KBM-7 (cell line): ENCODE measurements at places on chromosomes 16 and 17.

GRCh38 chr16:71421911-71422310, 19.9 kb downstream of the TLE7 start:
- DNase-seq, result peak; percentile 30

DNA sequence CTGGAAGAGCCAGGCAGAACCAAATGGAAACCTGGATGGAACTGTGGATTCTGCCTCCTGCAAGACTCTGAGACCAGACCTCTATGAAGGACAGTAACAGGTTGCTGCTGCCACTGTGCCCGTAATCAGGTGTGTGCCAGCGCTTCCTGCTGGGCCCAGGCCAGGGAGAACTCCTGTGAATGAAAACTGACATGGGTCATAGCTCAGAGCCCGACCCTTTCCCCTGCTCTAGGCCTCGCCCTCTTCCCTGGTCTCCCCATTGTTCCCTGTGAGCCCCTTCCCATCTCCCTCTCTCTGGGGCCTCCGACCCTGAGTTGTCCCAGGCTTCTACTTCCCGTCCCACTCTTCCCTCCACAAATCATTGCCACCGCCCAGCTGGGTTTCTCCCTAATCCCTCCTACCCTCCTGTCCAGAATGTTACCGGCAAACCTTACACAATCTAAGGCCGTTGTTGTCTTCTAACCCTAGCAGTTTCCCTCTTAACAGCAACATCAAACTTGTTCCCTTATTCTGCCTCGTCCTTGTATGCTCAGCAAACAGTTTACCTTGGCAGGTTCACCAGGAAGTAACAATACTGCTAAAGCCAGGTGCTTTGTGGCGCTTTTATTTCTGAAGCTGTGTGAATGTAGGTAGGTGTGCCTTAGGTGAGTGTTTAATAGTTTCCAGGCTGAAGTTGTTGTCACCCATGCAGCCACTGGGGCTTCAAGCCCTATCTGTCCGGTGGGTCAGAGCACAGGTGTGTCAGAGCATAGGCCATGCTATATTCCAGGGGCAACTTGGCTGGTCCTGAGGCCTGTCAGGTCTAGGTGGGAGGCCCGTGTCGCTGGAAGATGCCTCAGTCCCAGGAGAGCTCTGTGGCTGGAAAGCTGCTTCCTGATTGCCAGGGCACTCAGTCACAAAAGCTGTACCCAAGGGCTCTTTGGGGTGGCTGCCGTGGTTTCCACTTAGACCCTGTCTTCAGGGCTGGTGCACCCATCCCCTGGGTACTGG, 32.0 kb downstream of the SMPD3 start:
- no peak for DNase-seq

- DNase-seq, result no peak
These were observed 18.1 kb downstream of the USP36 start for GRCh38 chr17:78822552-78822951.

GRCh38 chr16:86484240-86484639, 26.1 kb upstream of the FOXF1 start:
- DNase-seq, result no peak

DNA sequence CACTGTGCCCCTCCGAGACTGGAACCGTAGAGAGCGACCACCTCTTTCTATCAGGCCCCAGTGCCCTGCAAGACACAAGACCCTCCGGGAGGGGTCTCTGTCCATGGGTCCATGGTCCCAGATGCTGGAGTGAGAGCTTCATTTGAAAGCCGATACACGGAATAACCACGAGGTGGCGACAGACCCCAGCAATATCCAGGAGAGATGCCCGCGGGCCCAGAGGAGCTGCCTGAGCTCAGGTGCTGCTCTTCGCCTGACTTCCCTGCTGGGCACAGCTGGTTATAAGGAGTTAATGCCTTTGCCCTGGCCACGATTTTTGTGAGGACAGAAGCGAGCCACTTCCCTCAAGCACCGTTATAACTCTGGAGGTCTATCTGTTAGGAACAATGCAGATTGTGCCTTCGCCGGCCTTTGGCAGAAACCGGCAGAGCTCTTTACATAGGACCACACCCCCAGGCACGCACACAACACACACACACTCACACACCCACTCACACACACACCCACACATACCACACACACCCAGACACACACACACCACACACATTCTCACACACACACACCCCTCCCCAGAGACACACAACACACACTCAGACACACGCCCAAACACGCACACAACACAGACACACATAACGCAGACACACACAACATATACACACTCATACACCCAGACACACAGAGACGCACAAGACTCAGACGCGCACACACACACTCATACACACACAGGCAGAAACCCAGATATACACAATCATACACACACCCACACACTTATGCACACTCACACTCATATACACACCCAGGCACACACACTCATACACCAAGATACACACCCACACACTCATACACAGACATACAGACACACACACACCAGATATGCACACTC, 436.4 kb downstream of the SOX9 start:
- peak; percentile 74 for DNase-seq

DNA sequence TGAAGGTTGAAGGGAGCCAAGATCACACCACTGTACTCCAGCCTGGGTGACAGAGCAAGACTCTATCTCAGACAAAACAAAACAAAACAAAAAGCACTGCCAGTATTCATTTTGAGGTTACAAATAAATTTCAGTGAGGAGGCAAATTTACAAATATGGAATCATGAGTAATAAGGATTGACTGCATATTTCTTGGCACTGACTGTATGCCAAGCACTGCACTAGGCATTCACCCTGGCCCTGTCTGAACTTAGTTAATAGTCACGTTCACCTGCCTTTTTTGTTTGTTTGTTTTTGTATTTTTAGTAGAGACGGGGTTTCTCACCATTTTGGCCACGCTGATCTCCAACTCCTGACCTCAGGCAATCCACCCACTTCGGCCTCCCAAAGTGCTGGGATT, 5.1 kb downstream of the LDAF1 start:
- no peak for DNase-seq

- peak; percentile 83 for DNase-seq
These were observed 7.0 kb upstream of the TRIM47 start for GRCh38 chr17:75885431-75885830.

DNA sequence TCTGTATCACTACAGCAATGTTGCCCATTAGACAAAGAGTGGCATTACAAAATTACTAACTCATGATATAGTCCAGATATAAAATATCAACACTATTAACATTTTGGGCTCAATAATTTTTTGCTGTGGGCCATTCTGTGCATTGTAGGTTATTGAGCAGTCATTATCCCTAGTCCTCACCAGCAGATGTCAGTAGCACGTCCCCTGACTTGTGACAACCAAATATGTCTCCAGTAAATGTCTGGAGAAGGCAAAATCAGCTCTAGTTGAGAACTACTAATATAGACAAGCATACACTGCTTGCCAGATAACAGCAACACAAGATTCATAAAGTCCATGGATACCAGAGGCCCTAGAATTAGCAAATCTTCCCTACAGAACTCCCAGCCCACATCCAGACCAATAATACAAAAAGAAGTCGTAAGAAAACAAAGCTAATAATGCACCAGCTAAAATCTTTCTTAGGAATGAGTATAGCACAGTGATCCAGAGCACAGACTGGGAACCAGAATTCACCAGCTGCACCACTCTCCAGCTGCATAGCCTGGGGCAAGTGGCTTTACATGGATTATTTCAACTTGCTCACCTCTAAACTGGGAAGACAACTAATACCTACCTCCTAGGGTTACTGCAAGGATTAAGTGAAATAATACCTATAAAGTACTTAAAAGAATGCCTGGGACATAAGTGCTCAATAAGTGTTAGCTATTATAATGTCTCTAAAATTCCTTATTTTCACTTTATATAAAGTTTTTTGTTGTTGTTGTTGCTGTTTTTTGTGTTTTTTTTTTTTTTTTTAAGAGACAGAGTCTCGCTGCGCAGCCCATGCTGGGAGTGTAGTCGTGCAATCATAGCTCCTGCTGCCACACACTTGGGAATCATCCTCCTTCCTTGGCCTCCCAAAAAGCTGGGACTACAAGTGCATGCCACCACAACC, 23.7 kb downstream of the HELZ start:
- no peak for DNase-seq

GRCh38 chr16:81006211-81006812, 373 bp downstream of the CMC2 start:
- no peak for DNase-seq

DNA sequence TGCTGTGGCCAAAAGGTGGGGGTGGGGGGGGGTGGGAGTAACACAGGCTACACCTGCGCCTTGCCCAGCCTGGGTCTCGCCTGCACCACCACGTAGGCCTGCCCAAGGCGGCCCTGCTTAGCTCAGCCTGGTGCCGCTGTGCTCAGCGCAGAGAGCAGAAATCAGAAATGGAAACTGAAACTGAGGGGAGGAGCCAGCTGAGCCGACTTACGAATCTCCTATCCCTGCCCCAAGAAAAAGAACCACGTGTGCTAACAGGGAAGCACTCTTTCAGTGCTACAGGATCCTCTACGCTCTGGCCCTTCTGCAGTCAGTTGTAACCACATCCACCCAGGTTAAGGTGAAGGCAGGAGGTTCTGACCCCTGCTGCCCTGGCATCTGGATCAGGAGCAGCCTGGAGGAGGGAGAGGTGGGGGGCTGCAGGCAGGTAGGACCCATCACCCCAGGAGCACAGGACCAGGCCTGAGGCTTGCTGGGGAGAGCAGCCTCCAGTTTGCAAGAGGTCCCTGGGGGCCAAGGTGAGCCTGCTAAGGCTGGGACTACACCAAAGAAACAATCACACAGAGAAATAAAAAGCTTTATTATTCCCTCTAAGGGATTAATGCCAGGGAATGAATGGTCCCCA, at the start of gene DHX58:
DHX58 (minus strand) TSS at position 163 of the 625 bp plus-strand sequence. CDS start 822 bp downstream, outside the sequence.
- DNase-seq, result peak; percentile 79

- DNase-seq, result no peak
These were observed at the start of gene CARD14 for GRCh38 chr17:80169784-80170500. TSS of gene CARD14 (plus strand) at chr17:80170030. CDS start at chr17:80181439, 11,409 bp downstream.

DNA sequence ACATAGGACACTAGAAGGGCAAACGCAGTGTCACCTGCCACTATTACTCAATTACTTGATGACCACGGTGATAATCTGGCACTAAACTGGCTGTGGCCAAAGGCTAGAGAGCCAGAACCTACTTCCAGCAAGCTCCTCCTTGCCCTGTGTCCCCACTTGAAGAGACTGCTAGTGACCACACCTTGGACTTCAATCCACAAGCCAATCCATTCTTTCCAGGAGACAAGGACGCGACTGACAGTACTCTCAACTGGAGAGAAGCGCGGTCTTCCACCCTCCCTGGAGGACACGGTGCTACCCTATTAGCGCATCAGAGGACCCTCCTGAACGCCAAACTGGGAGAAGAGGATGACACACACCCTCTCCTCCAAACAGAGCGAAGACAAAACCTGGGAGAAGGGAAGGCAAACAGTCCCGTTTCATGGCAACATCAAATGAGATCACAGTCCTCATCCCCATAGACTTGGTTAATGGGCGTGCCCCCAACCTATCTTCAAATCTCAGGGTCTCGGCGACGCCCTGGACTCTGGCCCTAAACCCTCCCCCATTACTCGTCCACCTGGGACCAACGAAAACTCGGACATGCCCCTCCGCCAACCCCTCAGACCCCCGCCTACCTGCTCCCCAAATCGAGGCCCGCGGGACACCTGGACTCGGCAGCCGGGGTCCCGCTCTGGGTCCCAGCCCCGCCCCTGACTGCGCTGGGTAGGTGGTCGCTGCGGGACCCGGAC, 508 bp downstream of the FLCN start:
- DNase-seq, result peak; percentile 23

- DNase-seq, result no peak
These were observed 8.8 kb upstream of the CEP20 start for GRCh38 chr16:15897121-15897780.

- no peak for DNase-seq
These were observed 387.3 kb downstream of the HS3ST3B1 start for GRCh38 chr17:14688134-14688533.

GRCh38 chr17:77857613-77858012, 100.9 kb upstream of the TNRC6C start:
- no peak for DNase-seq

DNA sequence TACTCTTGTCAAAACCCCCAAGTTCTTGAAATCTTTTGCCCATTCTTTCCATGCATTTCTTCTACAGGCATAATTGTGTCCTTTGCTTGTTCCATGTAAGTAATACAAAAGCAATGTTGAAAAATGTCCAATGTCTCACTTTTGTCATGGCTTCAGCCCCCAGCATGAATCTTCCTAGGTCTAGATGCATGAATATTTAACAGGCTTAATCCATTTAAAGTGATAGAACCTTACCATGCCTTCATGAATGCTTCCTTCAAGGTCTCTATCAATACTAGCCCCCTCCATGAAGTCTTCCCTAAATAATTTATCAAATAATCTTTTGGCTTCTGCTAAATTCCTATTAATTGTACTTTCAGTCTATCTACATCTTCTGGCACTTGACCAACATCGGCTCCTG, 46.1 kb upstream of the ANKFY1 start:
- no peak for DNase-seq

DNA sequence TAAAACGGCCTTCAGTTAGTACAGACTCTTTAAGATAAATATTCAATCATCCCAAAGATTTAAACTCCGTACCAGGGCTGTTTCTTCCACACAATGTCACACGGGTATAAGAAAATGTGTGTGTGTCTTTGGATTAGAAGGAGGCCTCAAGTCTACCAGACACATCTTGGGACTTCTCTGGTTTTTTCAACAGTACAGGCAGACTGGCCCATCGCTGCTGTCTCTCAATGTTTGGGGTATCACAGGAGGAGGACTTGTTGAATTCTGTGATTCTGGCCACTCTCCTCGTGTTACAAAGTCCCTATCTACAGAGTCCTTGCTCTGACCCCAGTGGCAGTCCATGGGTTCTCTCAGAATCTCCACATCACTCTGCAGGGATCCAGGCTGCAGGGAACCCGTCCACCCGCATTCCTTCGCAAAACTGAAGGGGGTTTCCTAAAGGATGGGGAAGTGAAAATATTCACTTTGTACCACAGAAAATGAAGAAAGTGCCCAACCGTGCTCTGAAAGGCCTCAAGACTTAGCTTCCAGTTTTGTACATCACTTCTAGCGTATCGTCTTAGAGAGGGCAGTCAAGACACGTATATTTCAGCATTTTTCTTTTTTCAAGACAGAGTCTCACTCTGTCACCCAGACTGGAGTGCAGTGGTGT, 373.2 kb downstream of the NPIPA8 start:
- no peak for DNase-seq

DNA sequence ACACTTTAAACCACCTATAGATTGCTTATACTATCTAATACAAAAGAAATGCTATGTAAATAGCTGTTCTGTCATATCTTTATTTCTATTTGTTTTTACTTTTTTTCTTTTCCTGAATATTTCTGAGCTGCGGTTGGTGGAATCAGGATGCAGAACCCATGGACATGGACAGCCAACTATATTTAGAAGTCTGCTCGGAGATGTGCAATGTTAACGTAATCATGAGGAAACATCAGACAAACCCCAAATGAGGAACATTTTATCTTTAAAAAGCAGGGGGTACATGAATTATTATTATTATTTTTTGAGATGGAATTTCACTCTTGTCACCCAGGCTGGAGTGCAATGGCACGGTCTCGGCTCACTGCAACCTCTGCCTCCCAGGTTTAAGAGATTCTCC, 31.4 kb upstream of the GHDC start:
- no peak for DNase-seq

DNA sequence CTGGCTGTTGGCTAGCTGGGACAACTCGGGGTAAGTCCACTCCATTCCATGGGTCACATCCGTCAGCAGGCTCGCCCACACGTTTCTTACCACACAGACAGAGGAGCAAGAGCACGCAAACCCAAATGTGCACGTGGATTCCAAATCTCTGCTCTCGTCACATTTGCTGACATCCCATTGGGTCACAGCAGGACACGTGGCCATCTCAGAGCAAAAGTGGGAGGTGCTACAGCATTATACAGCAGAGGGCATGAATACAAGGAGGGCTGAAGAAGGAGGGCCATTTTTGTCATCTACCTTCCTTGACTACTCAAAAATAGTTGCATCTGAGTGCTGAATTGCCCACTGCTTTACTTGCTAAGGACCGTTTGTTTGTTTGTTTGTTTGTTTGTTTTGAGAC, 84.7 kb downstream of the RBBP6 start:
- no peak for DNase-seq
